B cell (primary cell): ENCODE measurements at places on chromosomes 11 and 22. TPM values are rescaled to one million over a fixed set of nuclear protein-coding genes. Genes with fewer than 3 reads are reported as not detected.

The APOBEC3F gene
- 76.8 and 86.4 TPM in 2 replicates for total RNA-seq

The TMA7B gene
- 1.4 and 1.7 TPM in 2 replicates for total RNA-seq

The MS4A7 gene
- total RNA-seq, result 27.2 and 29.1 TPM in 2 replicates

The CTSF gene
- 20.9 and 24.0 TPM in 2 replicates for total RNA-seq

The LMO2 gene
- 6.2 and 7.3 TPM in 2 replicates for total RNA-seq

The KCNJ11 gene
- 2.0 and 2.1 TPM in 2 replicates for total RNA-seq

DNA sequence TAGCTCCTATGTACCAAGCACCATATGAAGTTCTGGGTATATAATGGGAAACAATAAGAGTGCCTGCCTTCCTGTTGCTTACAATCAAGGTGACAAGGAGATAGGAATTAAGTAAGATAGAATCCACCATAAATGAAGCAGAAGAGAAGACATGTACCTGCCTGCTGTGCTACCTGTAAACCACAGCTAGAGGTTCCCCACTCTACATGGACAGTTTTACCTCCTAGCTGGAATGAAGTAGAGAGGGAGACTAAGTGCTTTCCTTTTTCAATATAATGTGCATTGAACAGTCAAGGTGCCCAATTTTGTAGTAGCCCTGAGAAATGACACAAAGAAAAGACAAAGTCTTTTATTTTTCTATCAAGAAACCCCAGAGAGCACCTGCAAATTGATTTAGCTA lies 984.6 kb downstream of the DLG2 start:
- DNase-seq, result no peak

- no peak for DNase-seq
Measured at GRCh38 chr11:84292006-84292405, 1005.8 kb upstream of the CCDC90B start.

DNA sequence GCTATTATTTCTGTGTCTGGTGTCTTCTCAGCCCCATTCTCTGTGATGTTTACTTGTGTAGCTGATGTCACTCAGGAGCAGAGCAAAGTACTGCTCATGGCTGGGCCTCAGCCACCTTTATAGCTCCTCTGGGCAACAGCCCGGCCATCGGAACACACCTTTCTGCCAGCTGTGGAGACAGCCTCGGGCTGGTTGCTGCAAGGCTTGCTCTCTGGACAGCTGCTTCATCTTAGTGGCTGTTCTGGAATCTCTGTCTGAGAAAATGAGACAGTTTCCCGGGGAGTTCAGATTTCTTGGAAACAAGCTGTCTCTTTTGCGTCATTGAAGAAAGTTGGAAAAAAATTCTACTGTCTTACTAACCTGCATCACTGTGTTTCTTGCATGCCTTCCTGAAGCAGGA lies 20.0 kb downstream of the THY1 start:
- no peak for DNase-seq

DNA sequence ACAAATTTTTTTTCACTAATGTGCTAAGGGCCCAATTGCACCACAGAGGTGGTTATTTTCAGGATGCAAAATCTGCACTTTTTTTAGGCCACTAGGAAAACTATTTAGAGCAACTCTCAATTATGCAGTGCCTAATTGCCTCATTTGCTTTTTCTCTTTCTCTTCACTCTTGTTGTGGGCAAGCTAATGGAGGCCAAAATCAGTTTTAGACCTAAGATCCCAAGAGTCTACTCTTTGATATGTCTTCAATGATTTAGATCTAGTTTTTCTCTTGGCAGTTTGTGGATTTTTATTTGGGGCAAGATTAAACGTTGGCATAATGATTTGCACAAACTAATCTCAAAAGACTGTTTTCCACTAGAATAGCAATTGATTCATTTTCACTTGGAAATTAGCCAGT lies 1996.9 kb downstream of the LRRC4C start:
- DNase-seq, result no peak

DNA sequence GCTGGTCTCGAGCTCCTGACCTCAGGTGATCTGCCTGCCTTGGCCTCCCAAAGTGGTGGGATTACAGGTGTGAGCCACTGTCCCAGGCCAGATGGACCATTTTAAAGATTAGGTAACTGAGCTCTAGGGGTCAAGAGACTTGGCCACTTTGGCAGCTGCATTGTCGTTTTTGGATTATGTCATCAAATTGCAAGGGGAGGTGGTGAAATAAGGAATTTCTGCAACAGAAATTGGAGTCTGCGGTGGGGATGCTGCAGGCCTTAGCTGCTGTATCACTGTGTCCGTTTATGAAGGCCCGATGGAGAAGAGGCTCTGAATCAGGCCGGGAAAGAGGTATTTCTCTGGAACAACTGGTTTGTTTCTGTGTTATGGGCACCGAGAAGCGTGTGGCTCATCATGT lies 34.6 kb downstream of the PTPRJ start:
- no peak for DNase-seq

GRCh38 chr11:128835741-128836430 lies 31.2 kb downstream of the KCNJ1 start:
- no peak for DNase-seq

DNA sequence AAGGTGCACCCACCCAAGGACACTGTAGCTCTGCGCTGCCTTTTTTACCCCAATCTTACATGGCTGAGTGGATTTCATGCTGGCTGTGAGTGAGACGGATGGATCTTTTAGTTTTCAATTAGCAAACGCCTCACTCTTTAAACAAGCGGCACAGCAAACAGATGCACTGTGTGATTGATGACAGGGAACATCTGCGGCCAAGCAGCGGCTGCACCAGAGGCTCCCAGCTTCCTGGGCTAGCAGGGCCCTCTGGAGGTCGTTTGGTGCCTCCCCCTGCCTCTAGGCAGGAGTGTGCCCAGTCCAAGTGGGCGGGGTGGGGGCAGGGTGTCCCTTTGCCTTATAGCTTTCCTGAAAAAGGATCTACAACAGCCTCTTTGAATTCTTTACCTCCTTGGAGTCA lies 2.1 kb upstream of the DRD2 start:
- DNase-seq, result no peak
